ENCODE measurements at places on chromosomes 5 and 9. TPM values are rescaled to one million over a fixed set of nuclear protein-coding genes. Genes with fewer than 3 reads are reported as not detected.
A peak's percentile ranks its signal among the peaks of the same experiment; 100 is the strongest.

DNA sequence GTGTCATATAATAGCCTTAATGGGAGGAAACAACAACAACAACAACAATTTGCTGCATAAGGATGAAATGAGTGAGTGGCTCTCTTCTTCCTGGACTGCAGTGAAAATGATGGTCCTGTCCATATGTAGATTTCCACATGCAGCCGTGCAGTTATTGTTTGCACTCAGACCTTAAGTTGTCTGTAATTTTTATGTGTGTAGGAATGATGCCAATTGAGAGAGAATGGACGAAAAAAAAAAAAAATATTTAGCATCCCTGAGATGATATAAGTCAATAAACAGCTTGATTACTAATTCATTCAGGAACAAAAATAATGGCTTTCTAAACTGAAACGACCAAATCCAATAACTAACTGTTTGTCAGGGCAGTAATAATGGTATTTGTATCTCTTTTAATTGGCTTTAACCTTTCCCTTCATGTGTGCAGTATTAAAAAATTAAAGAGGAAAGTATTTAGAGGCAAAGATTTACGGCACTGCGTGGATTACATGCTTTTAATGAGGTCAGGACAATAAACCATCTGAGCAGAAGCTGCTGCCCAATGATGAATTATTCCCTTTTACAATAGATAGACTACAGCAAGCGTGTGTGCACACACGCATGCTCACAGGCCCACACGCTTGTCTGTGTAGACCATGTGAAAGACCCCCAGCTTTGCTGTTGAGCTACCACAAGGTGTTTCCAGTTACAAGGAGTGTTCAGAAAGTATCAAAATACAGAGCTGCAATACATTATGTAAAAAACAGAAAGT is 459.5 kb upstream of the WWC1 start:
- no peak for DNase-seq

DNA sequence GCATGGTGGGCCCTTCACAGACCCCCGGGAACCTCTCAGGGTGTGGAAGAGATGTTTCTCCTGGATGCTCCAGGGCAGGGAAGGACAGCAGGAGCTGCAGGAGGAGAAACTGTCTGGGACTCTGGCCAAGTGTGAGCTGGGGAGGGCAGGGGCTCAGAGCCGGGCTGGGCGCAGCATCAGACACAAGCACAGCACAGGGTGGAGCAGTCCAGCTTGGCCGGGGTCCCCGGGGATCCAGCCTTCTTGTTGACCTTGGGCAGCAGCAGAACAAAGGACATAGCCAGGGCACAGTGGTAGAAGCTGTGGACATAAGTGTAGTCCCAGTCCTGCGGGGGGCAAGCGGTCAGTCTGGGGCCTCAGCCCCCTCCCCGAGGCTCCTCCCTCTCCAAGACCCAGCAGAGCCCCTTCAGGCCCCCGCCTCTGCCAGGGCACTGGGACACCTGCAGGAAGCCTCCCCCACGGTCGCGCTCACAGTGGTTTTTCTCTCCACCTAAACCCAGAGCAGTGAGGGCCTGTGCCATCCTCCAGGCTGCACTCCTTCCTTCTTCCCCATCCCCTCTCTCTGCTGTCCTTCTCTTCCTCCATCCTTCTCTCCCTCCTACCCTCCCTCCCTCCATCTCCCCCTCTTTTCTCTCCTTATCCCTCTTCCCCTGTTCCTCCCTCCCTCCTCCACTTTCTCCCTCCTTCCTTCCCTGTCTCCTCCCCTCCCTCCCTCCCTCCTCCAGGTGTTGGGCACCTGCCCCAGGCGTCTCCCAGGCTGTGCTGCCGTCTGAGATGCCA is 10.1 kb downstream of the MYMK start:
- no peak for DNase-seq

- DNase-seq, result no peak
Measured at GRCh38 chr5:14956423-14957046, 85.0 kb upstream of the ANKH start.

GRCh38 chr5:15558240-15558639 is 58.3 kb downstream of the FBXL7 start:
- no peak for DNase-seq

- DNase-seq, result peak; percentile 49
Measured at GRCh38 chr9:137461663-137462395, 2.7 kb upstream of the NSMF start.

GRCh38 chr9:113148781-113149510 is 1.9 kb upstream of the SLC31A2 start:
- DNase-seq, result no peak

ENTPD8 gene
- total RNA-seq, result not detected

FBP2 gene
- not detected for total RNA-seq

DNA sequence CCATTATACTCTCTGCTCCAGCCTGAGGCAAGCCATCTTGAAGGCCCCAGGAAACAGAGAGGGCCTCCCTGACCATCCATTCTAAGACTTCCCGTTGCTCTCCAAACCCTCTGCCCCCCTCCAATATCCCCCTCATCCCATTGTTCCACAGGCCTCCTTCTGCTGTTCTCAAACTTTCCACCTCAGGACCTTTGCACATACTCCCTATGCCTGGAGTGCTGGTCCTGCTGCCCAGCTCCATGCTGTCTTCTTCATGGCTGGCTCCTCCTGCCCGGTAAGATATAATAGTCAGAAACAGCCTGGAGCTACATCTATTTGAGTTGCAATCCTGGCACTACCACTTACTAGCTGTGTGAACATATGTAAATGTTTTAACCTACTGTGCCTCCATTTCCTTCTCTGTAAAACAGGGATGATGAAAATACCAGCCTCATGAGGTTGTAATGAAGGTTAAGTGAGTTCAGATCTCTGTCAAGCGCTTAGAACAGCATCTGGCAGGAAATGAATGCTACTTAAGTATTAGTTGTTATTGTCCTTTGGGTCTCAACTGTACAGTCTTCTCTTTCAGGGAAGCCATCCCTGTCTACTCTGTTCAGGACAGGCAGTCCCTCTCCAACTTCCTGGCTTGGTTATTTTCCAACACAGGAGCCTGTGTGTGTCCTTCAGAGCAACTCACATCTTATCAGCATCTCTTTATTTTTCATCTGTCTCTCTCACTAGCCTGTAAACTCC is 45.8 kb downstream of the TMOD1 start:
- DNase-seq, result no peak

ADRB2 gene
- 0.11 TPM for total RNA-seq

CDH10 gene
- total RNA-seq, result not detected

PCDHGB7 gene
- 1.3 TPM for total RNA-seq

- DNase-seq, result peak; percentile 40
Measured at GRCh38 chr5:142726188-142726731, 40.4 kb upstream of the FGF1 start.

DNA sequence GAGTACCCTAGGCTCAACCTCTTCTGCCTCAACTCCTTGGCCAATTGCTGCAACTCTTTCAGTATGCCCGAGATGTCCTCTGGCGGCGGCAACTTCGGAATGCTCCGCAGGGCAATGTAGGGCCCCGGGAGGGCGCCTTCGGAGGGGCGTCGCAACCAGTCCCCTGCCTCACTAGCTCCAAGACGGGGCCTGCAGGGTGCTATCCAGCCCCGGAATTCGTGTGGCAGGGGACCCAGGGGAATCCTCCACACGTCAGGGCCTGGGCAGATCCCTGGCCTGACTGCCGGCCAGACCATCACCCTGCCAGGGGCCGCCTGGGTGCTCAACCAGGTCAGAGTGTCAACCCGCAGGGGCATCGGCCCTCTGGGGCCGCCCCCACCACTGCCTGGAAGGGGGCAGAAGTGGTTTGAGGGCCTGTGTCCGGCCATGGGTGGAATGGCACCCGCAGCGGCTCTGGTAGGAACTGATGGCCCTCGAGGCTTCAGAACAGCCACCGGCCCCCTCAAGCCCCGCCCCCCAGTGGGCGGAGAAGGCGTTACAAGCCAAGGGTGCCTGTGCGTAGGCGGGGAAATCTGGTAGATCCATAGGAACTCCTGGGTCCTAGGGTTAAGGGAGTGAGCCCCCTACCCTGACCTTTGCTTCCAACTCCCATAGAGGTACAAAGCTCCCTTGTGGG is at the start of gene POU5F2:
POU5F2 (minus strand) TSS at position 465 of the 676 bp plus-strand sequence; CDS start at position 428, 37 bp downstream.
- DNase-seq, result no peak

DNA sequence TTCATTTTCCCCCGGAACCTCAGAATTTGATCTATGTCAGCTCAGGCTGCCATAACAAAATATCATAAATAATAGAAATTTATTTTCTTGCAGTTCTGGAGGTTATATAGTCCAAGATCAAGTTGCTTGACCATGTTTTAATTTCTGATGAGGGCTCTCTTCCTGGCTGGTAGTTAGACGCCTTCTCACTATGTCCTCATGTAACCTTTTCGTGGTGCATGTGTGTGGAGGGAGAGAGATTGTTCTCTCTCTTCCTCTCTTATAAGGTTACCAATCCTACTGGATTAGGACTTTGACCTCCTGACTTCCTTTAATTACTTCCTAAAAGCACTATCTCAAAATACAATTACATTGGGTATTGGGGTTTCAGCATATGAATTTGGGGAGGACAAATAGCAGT is 198.6 kb downstream of the SH3GL2 start:
- no peak for DNase-seq

GRCh38 chr9:29233193-29233592 is 1659.9 kb upstream of the C9orf72 start:
- DNase-seq, result no peak

SMIM33 gene
- not detected for total RNA-seq
